NCI-H2029 treated with DMSO at 0.1 percent for 48 hours (cell line): ENCODE measurements at places on chromosomes 6 and 20.

DNA sequence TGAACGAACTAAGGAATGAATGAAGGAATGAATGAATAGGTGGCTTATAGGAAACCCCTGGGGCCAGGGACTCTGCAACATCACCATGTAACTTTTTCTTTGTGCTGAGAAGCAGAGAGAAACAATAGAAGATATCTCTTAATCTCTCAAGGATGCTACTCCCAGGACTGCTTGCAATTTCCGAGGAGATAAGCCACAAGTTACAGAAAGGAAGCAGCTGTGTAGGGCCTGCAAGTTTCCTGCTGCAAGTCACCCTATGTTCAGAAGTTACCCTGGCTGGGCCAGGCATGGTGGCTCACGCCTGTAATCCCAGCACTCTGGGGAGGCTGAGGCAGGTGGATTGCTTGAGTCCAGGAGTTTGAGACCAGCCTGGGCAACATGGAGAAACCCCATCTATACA is 7.3 kb upstream of the MAVS start:
- no peak for DNase-seq

GRCh38 chr6:38955861-38956260 is 92.7 kb upstream of the GLP1R start:
- DNase-seq = no peak

DNA sequence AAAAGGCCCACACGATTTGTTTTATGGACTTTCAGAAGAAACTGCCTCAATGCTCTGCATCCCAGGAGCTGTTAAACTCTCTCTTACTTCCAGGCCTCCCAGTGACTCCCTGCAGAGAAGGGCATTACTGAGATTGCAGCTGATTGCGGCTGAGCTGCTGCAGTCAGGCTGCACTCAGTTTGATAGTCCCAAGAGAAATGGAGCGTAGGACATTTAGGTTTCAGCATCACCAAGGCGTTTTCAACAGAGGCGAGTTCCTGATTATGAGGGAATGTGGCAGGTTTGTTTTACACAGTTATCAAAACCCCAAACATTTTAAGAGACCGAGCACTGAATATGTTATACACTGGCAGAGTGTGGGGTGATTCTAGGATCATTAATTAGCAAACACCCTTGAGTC is 145.6 kb downstream of the TBX18 start:
- no peak for DNase-seq

- DNase-seq = no peak
These were observed 171.4 kb downstream of the COL9A1 start for GRCh38 chr6:70131528-70131927.

DNA sequence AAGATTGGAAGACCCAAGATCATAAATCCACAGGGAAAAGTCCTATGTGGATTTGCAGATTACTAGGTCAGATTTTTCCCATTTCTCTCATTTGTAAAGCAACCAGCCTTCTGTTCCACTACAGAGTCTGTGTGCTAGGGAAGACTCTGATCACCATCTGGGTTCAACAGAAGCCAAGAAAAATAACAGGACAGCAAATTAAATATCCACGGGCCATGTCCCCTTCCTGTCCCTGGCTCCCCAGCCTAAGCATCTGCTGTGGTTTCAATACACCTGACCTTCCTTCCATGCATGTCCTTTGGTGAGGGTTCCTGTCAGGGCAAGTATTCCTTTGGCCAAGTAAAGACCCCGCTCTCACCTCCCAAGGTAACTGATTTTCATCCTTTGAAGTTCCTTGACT is 558.8 kb downstream of the KIF16B start:
- DNase-seq = no peak

- no peak for DNase-seq
These were observed 16.5 kb downstream of the SMLR1 start for GRCh38 chr6:130843575-130844320.

DNA sequence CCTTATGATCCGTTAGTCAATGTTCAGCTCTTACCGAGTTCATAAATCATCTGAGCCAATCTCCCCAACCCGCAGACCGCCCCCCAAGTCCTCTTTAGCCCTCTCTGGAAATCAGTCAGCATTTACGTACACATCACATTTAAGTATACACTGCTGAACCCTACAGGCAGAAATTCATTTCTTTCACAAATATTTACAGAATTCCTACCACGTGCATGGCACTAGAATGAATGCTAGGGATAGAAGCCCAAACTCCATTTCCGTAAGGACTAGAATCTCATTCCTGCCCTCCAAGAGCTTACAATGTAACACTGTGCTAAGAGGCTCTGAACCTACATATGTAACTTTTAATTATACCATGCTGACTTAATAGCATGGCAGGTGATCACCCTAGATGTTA is 1.8 kb downstream of the OSER1 start:
- DNase-seq = no peak

- no peak for DNase-seq
These were observed 358.1 kb downstream of the SMOC2 start for GRCh38 chr6:168799067-168799466.

GRCh38 chr6:127515794-127516661 is 3.1 kb downstream of the MTCL3 start:
- no peak for DNase-seq

DNA sequence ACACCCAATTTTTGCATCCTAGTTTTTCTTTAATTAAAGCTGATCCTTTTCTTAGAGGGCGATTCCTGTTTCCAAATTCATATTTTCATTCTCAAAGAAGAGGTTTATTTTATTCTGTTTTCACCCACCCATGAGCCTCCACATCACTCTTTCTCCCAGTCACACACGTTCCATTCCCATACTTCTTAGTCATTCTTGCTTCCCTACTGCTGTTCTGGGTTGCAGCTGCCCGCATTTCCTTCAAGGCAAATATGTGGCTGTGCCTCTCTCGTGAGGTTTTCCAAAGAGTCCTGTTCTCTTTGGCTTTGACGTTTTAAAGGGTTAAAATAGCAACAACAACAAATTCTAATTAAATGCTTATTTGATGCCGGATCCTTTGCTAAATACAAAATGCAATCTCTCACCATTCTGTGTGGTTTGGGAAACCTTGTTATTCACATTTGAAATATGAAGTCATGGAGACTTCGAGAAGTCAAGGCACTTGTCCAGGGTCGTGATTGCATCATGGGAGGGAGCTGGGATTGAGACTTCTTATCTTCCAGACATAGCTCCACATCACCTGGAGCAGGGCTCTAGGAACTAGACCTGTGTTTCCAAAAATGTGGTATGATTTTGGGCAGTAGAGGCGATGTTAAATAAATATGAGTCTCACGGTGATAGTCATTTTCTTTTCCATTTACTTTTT is 126.6 kb downstream of the DOK5 start:
- no peak for DNase-seq

- no peak for DNase-seq
These were observed 174.8 kb downstream of the DOK5 start for GRCh38 chr20:54650052-54650719.

DNA sequence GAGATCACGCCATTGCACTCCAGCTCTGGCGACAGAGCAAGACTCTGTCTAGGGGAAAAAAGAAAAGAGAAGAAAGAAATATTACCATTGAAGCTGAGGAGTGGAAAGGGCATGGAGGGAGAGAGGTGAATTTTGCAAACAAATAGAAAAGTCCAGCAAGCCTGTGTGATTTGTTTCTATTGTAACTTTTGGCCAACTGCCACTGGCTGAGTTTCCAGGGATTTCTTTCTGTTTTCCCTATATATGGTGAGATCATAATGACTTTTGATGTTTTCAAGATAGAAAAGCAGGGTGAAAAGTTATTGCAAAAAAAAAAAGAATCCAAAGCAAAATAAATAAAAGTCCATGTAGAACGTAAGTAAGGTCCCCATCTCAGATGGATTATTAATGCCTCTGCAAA is 184.2 kb upstream of the RALGAPA2 start:
- DNase-seq = no peak

DNA sequence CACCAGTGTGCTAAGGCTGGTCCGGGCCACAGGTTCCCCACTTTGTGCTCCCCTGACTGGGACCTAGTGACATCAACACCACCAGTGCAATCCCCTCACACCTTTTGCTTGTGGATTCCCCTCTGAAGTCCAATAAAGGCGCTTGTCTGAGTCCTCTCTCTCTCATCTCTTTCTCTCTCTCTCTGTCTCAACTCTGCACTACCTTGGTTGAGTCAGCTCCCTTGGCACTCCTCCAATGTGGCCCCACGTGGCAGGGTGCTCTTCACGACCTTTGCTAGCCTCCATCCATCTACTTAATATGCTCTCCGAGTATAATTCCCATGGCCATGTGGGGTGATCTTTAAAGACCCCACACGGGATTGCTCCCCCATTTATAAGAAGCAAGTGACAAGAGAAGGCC is 385.0 kb downstream of the CD83 start:
- DNase-seq = no peak

DNA sequence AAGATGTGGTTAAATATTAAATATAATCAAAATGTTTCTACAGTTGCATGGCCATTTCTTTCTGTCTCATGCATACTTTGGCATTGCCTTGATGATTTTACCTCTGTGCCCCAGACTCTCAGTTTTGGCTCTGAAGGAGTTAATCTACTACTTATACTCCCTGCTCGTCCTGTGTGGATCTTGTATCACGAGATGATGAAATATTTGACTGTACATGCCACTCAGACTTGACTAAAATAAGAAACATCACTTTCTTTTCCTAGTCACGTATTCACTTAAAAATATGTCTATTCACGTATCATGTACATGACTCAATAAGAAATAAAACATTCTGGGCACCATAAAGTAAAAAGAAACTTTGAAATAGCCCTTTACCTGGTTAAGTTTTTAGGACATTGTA is 397.7 kb downstream of the RFPL4B start:
- no peak for DNase-seq

DNA sequence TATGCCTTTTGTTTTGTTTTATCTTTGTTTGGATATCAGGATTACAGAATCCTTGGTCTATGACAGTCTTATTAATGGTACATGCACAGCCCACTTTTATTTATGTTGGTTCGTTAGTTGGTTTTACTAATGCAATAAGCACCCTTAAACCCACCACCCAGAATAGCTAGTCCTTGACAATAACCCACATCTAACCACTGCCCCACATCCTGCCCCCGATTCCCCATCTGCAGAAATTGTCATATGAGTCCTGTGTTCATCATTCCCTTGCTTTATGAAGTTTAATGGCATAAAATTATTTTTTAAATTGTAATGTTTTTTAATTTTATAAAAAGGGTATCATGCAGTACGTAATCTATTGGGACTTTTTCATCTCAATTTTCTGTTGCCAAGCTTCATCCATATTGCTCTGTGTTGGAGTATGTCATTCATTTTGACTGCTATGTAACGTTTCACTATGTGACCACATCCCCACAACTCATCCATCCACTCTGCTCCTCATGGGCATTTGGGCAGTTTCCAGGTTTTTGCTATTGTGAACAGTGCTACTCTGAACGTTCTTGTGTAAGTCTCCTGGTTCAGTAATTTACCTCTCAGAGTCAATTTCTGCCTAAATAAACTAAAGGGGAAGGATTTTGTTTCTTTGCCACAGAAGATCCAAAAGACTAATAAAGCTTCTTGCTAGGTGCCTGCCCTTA is 150.4 kb downstream of the MRPL14 start:
- DNase-seq = no peak

- no peak for DNase-seq
These were observed 38.3 kb downstream of the NINL start for GRCh38 chr20:25547063-25547462.

DNA sequence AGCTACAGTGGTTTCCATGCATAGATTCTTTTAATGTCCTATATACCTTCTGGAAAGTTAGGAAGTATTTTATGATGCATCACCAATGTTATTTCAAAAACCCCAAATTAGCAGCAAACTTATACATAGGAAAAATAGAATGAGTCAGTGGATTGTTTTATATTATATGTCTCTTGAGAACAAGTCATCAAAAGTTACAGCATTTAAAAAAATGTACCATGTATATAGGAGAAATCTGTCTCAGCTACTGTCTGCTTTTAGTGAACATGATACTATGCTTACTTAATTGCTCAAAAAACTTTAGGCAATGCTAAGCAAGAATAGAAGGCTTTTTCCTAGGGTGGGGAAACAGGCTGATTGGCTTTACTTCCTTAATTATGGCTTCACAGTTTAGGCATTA is 365.3 kb downstream of the SAMD5 start:
- DNase-seq = no peak

GRCh38 chr6:56364827-56365339 is 117.5 kb upstream of the COL21A1 start:
- DNase-seq = no peak

- DNase-seq = no peak
These were observed 397.2 kb downstream of the SAMD5 start for GRCh38 chr6:147905711-147906110.

GRCh38 chr6:68126089-68126749 is 508.9 kb upstream of the ADGRB3 start:
- no peak for DNase-seq

- no peak for DNase-seq
These were observed 164.0 kb downstream of the GMDS start for GRCh38 chr6:2081155-2082138.

DNA sequence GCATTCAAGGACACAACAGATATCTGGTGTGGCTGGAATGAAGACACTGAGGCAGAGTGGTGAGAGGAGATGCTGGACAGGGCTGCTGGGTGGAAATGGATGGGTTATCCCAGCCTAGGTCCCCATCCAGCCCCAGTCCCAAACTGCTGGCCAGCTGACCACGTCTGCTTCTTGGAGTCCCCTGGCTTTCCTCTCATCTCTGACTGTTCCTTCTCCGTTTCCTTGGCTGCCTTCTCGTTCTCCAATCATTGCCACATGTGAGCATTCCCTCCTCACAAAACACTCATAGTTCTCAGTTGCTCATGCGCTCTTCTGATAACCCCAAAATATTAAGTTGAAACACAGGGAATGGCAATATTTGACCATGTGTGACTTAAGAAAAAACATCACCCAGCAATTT is 31.5 kb downstream of the MAFB start:
- DNase-seq = no peak

GRCh38 chr6:101439790-101440189 is 46.3 kb downstream of the GRIK2 start:
- DNase-seq = no peak

GRCh38 chr6:15739353-15739752 is 76.5 kb upstream of the DTNBP1 start:
- no peak for DNase-seq

- no peak for DNase-seq
These were observed 77.8 kb upstream of the TGM3 start for GRCh38 chr20:2217857-2218539.

GRCh38 chr6:141313986-141314385 is 818.7 kb upstream of the GJE1 start:
- no peak for DNase-seq

- no peak for DNase-seq
These were observed 598.8 kb downstream of the RNF144B start for GRCh38 chr6:18985996-18986395.
